Activated CD4-positive, alpha-beta T cell treated with anti-CD3 and anti-CD28 coated beads, Interleukin-2, amount 10 ng/mL, durations not matched to agents 24 days and 14 days (primary cell): ENCODE measurements at places on chromosomes 5 and 9. TPM values are rescaled to one million over a fixed set of nuclear protein-coding genes. Genes with fewer than 3 reads are reported as not detected.
A peak's percentile ranks its signal among the peaks of the same experiment; 100 is the strongest.

GRCh38 chr9:37540634-37541033 is 35.5 kb downstream of the FBXO10 start:
- DNase-seq = no peak

Gene RAD1
- 46.4 and 48.9 TPM in 2 replicates for total RNA-seq

DNA sequence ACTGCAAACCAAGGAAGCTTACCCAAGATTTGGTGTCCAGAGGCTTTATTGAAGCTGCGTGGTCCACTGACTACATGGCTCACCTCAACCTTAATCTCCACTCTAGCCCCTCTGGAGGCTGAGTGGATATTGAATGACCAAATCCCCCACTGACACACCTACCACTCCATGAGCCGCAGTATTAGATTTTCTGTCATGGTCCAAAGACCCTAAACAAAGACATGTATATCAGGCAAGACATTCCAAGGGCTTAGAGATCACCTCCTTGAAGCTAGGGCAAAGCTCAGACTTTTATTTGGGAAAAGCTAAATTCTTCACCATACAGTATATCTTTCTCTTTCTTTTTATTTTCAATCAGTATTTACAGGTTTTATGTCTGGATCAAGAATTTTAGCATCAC is 346.2 kb upstream of the CTNND2 start:
- no peak for DNase-seq

DNA sequence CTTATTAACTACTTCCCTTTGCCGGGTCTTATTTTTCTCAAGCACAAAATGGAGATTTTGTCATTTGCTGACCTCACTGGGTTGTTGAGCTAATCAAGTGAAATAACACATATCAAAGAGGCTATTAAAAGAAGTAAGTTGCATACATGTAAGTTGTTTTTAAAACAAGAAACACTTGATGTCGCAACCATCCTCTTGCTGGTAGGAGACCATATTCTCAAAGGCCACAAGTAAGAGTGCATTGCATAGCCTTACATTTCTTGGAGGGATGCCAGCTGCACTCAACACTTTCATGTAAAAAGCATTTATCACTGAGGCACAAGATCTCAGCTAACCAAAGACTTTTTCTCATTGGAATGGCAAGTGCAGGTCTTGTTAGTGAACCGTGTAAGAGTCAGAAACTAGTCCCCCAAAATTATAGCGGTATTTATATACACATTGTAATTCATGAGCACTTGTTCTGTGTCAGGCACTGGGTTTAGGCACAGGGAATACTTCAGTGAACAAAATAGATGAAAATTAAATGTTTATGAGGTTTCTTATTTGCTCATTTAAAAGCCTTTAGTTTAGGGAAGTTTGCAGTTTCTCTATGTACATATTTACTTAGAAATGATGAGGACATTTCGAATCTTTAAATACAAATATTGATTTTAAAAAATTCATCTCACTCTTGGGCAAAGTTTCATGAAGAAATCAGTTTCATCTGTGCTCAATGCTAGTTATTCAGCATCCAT is 72.0 kb downstream of the ZFAND5 start:
- DNase-seq = no peak

GRCh38 chr5:158679221-158679641 is 420.5 kb downstream of the EBF1 start:
- peak; percentile 15 for DNase-seq

DNA sequence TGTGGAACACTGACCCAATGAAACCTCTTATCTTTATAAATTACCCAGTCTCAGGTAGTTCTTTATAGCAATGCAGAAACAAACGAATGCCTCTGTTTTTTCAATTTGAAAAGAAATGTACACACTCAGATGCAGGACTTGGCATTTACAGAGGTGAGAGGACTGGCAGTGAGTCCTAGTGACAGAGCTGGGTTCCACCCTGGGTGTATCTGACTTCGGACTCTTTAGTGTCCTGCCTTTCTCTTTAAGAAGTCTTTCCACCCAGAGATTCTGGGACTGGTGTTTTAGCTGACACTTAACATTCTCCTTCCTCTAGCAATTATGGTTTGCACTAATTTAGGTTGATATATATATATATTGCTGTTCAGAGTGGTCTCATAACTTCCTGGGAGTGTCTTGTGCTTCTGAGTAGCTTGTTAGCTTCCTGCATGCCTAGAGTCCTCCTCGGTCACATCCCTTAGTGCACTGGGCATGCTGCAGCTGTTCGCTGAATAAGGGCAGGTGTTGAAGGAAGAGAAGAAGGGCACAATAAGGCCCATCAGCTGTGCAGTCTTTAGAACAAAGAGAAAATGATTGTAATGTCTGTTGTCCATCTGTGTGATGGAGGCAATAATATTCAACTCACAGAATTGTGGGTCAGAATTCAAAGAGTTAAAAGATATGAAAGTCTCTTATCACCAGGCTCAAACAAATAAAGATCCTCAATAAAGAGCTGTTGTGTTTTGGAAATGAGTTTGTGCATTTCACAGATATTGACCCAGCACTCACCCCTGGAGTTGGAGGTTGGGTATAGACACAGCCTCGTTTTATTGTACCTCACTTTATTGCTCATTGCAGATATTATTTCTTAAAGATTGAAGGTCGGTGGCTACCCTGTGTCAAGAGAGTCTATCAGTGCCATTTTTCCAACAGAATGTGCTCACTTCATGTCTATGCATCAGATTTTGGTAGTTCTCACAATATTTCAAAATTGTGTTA is 187.1 kb downstream of the TRIM32 start:
- no peak for DNase-seq

GRCh38 chr5:90854169-90854568 is 295.6 kb downstream of the ADGRV1 start:
- DNase-seq = no peak

- DNase-seq = no peak
These were observed 1.6 kb upstream of the DNAH5 start for GRCh38 chr5:13946111-13946510.

DNA sequence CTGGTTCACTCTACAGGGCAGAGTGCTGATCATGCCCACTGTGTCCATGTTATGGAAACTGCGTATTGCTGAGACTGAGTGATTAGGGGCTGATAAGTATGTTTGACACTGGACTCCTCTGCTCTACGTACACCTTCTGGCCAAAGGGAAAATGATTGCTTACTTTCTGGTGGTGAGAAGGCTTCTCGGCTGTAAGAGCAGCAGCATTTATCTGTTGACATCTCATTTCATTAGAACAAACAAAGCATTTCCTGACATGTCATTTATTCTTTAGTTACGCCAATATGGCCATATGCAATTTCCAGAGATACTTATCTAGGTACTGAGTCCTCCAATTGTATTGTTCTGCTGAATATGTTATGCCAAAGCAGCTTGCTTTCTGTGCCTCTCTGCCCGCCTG is 5.6 kb downstream of the FAXDC2 start:
- DNase-seq = no peak

DNA sequence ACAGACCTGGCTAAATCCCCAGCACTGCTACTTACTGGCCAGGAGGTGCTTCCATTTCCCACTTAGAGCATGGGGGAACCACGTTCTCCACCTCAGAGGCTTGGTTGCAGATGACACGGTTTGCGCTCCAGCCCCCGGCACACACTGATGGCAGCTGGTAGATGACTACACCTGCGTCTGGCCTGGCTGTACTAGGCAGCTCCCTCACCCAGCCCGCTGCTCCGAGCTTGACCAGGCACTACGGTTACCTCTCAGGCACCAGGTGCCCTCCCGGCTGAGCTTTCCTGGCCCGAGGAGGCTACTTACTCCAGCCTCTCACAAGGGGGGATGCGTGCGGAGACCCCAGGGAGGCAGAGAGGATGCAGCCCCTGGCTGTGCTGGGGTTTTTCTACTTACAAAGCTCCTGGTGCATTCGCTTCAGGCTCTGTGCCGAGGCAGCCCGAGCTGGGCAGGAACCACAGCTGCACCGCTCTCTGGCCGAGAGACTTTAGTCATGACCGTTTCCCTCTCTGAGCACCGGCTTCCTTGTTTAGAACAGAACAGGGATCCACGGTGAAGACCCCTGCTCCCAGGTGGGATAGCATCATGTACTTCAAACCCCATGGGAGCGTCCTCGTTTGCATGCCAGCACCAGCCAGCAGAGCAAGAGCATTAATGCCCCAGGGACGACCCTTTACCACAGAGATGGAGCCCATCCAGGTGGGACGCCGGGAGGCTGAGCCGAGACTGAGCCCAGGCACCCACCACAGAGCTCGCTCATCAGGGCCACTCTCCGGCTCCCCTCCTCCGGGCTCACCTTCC is 7.6 kb upstream of the GBGT1 start:
- no peak for DNase-seq

Gene IL5
- total RNA-seq = 7.0 and 7.1 TPM in 2 replicates

DNA sequence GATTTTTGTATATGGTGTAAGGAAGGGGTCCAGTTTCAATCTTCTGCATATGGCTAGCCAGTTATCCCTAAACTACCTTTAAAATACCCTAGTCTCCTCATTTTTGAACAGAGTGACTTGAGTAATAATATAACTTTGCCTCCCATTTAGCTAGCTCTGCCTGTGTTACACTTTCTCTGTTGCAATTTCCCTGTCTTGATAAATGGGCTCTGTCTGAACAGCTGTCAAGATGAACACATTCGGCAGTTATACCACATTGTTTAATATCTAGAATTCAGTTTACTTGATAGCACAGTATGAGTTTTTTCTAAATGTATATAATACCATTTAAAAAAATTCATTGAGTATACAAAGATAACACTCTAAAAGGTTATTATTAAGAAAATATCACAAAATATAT is 562.9 kb upstream of the FTMT start:
- DNase-seq = no peak

DNA sequence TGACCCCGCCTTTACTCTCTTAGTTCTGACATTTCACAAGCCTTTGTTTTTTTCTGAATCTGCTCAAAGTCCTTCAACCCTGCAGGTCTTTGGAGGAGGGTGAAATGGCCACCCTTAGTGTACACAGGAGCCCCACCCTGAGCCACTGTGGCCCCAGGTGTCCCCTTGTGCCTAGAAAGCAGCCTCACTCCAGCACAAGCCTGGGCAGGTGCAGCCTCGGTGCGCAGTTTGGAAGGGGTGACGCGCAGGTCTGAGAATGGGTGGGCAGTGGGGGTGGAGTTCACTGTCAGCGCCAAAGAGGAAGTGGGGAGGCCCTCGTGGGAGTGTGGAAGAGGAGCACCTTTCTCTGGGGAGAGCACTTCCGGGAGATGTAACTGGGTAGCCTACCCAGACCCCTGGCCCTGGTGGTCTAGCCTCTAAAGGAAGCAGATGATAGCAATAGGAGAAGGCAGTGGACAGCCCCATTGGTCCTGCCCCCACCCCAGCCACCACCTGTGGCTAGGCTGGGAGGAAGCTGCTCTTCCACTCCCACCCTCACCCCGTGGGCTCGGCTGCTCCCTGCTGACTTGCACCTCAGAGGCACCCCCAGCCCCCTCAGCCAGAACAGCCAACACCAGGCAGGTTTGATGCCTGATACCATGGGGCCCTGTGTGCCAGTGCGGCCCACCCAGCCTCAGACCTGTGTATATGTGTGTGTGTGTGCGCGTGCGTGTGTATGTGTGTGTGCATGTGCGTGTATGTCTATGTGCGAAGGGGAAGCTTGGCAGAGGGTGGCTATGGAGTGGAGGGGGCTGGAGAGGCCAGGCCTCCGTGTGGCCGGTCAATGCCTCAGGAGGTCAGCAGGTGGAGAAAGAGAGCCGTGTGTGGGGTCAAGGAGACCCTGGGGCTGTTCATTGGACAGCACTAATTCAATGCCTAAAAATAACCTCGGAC is 16.8 kb upstream of the DAB2IP start:
- DNase-seq = no peak

- no peak for DNase-seq
These were observed 61.6 kb downstream of the NNT start for GRCh38 chr5:43664501-43665040.

GRCh38 chr9:131567910-131568309 is 22.6 kb downstream of the PRRT1B start:
- no peak for DNase-seq

- no peak for DNase-seq
These were observed 262.3 kb downstream of the NSG2 start for GRCh38 chr5:174307656-174308271.
